Diencephalon (tissue), 1 donor: ENCODE measurements at places on chromosomes 2 and 18. TPM values are rescaled to one million over a fixed set of nuclear protein-coding genes. Genes with fewer than 3 reads are reported as not detected.

Gene THSD7B
- 12.2 TPM for total RNA-seq

Gene PID1
- total RNA-seq: 32.8 TPM

Gene DNAJC5G
- 0.23 TPM for total RNA-seq

Gene CEP76
- total RNA-seq: 12.7 TPM

Gene PGAP1
- 133 TPM for total RNA-seq

Gene CDH2
- 216 TPM for total RNA-seq

Gene ASB18
- total RNA-seq: 1.6 TPM

Gene SOX11
- 246 TPM for total RNA-seq

Gene G6PC2
- total RNA-seq: not detected

Gene NEB
- total RNA-seq: 3.2 TPM

Gene GDF7
- 0.23 TPM for total RNA-seq

Gene EFEMP1
- 16.6 TPM for total RNA-seq

Gene IRS1
- total RNA-seq: 10.8 TPM

Gene FER1L5
- 0.69 TPM for total RNA-seq
